Immature natural killer cell (primary cell): ENCODE measurements at places on chromosomes 7 and 10. TPM values are rescaled to one million over a fixed set of nuclear protein-coding genes. Genes with fewer than 3 reads are reported as not detected.

OR2A12 gene
- polyA plus RNA-seq: not detected

HOXA5 gene
- 0.42 TPM for polyA plus RNA-seq

DNA sequence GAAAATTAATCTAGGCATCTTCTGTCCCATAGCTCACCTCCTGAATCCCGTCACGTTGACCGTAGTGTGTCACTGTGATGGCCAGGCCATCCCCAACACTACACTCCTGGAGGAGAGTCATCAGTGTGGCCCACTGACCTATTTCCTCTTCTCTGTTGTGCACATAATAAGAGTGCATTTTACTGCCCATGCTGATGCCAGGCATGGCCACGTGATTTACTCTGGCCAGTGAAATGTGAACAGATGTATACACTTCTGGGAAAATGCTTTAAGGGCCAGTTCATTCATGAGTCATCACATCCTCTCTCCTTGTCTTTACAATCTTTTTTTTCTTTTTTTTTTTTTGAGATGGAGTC, 101.9 kb upstream of the PIP4K2A start:
- no peaks in the 10 kb centered on the region for H3K36me3 ChIP-seq
- no peak overlapping the region for H3K27ac ChIP-seq
- no peaks in the 10 kb centered on the region for H3K27me3 ChIP-seq
- no peak for DNase-seq
- peaks cover 7% of the 10 kb centered on the region for H3K4me1 ChIP-seq

DNA sequence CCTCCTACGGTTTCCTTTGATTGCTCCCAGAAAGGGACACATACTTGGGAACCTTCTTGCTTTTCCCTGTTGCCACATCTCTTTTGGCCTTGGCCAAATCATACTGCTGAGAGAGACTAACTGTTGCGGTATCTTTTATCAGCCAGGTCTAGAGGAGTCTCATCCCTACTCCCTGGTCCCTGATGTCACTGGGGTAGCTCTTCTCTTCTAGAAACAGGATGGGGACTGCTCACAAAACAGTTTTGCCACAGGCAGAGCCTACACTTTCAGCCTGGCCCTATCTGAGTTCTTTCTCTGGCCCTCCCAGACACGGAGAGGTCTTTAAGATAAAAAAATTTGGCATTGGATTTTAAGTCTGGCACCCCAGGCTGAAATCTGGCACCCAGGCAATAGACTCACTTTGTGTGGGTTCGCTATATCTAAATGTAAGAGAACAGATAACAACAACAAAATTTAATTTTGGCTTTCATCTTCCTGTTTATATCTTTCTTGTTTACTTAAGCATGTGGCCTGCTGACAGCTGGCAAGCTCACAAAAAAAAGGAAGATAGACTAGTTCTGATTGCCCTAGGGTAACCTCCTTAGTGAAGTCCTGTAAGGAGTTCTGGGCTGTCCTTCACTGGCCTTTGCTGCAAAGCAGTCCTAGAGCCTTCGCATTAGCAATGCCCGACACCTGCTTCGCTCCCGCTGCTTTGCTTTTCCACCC, 228.3 kb upstream of the NPVF start:
- no peaks in the 10 kb centered on the region for H3K4me1 ChIP-seq
- no peak for DNase-seq
- no peaks in the 10 kb centered on the region for H3K36me3 ChIP-seq
- no peak overlapping the region for H3K27ac ChIP-seq

GRCh38 chr7:120442838-120443237, 169.9 kb downstream of the KCND2 start:
- no peaks in the 10 kb centered on the region for H3K4me1 ChIP-seq
- H3K27me3 ChIP-seq: no peaks in the 10 kb centered on the region
- peaks cover 3% of the 10 kb centered on the region for H3K36me3 ChIP-seq
- H3K4me3 ChIP-seq: no peak overlapping the region
- no peak for DNase-seq
- no peak overlapping the region for H3K27ac ChIP-seq

GRCh38 chr10:125015356-125015944, 73.5 kb downstream of the ZRANB1 start:
- H3K27me3 ChIP-seq: peaks cover 7% of the 10 kb centered on the region
- H3K4me3 ChIP-seq: peak overlapping the region; percentile 78
- DNase-seq: peak; percentile 86
- H3K27ac ChIP-seq: peak overlapping the region; percentile 93
- peaks cover 82% of the 10 kb centered on the region for H3K4me1 ChIP-seq

GRCh38 chr7:75712517-75713361, 26.0 kb downstream of the HIP1 start:
- peaks cover 25% of the 10 kb centered on the region for H3K4me1 ChIP-seq
- no peak for DNase-seq
- H3K27ac ChIP-seq: peak overlapping the region; percentile 8
- peak overlapping the region; percentile 10 for H3K4me3 ChIP-seq
- no peaks in the 10 kb centered on the region for H3K27me3 ChIP-seq

GRCh38 chr10:6233725-6234277, 31.1 kb downstream of the PFKFB3 start:
- DNase-seq: no peak
- H3K36me3 ChIP-seq: peaks cover 7% of the 10 kb centered on the region
- H3K4me1 ChIP-seq: peaks cover 3% of the 10 kb centered on the region
- H3K4me3 ChIP-seq: no peak overlapping the region
- H3K27ac ChIP-seq: no peak overlapping the region

GRCh38 chr7:155002411-155003091, 373 bp downstream of the PAXIP1 start:
- peaks cover 6% of the 10 kb centered on the region for H3K27me3 ChIP-seq
- no peaks in the 10 kb centered on the region for H3K36me3 ChIP-seq
- DNase-seq: peak; percentile 58
- H3K4me3 ChIP-seq: peak overlapping the region; percentile 48
- no peak overlapping the region for H3K27ac ChIP-seq

DNA sequence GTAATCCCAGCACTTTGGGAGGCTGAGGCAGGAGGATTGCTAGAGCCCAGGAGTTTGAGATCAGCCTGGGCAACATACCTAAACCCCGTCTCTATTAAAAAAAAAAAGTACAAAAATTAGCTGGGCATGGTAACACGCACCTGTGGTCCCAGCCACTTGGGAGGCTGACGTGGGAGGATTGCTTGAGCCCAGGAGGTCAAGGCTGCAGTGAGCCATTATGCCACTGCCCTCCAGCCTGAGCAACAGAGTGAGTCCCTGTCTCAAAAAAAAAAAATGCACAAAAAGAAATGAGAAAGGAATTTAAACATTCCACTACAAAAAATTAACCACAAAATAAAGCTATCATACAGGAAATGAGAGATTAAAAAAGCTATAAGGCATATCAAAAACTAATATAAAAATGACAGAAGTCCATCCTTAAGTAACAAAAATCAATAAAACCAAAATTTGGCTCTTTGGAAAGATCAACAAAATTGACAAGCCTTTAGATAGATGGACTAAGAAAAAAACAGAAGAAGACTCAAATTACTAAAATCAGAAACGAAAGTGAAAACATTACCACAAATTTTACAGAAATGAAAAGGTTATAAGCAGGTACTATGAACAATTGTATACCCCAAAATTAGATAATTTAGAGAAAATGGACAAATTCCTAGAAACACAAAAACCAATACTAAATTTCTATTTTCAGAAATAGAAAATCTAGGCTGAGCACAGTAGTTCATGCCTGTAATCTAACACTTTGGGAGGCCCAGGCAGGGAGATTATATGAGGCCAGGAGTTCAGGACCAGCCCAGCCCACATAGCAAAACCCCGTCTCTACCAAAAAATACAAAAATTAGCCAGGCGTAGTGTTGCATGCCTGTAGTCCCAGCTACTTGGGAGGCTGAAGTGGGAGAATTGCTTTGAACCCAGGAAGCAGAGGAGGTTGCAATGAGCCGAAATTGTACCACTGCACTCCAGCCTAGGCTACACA, 42.4 kb upstream of the NANOS1 start:
- H3K4me1 ChIP-seq: no peaks in the 10 kb centered on the region
- no peak overlapping the region for H3K4me3 ChIP-seq
- peaks cover 4% of the 10 kb centered on the region for H3K36me3 ChIP-seq

GRCh38 chr7:132569884-132570614, 6.2 kb downstream of the PLXNA4 start:
- no peak overlapping the region for H3K27ac ChIP-seq
- no peak for DNase-seq
- H3K27me3 ChIP-seq: peaks cover 18% of the 10 kb centered on the region
- H3K36me3 ChIP-seq: peaks cover 3% of the 10 kb centered on the region
- no peak overlapping the region for H3K4me3 ChIP-seq

GRCh38 chr7:37344886-37345579, 103.6 kb downstream of the ELMO1 start:
- no peaks in the 10 kb centered on the region for H3K27me3 ChIP-seq
- H3K4me1 ChIP-seq: peaks cover 53% of the 10 kb centered on the region
- H3K36me3 ChIP-seq: no peaks in the 10 kb centered on the region
- H3K27ac ChIP-seq: peak overlapping the region; percentile 47
- no peak overlapping the region for H3K4me3 ChIP-seq

GRCh38 chr10:122132331-122132755, 138.8 kb upstream of the BTBD16 start:
- no peak overlapping the region for H3K27ac ChIP-seq
- H3K4me1 ChIP-seq: no peaks in the 10 kb centered on the region

- H3K27me3 ChIP-seq: peaks cover 2% of the 10 kb centered on the region
- H3K27ac ChIP-seq: no peak overlapping the region
- H3K4me3 ChIP-seq: no peak overlapping the region
- H3K36me3 ChIP-seq: peaks cover 12% of the 10 kb centered on the region
Measured at GRCh38 chr10:102778781-102779180, 35.0 kb downstream of the WBP1L start.
